ENCODE measurements at places on chromosomes 16 and 17.

DNA sequence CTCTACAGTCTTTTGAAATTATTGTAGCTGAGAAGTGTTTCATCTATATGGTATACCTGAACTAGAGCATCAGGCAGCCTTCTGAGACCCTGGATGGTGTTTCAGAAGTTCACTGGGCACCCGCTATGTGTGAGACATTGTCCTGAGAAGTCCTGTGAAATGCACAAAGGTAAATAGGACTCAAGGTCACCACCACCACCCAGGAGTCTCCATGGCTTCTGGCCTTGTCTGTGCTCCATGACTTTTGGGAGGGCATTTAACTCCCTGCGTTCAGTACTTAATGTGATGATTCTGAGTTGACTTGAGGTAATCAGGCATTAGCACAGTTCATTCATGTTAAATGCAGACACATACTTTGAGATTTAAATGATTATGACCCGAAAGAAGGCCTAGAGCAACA lies 1.1 kb downstream of the MLYCD start:
- no peak for DNase-seq

DNA sequence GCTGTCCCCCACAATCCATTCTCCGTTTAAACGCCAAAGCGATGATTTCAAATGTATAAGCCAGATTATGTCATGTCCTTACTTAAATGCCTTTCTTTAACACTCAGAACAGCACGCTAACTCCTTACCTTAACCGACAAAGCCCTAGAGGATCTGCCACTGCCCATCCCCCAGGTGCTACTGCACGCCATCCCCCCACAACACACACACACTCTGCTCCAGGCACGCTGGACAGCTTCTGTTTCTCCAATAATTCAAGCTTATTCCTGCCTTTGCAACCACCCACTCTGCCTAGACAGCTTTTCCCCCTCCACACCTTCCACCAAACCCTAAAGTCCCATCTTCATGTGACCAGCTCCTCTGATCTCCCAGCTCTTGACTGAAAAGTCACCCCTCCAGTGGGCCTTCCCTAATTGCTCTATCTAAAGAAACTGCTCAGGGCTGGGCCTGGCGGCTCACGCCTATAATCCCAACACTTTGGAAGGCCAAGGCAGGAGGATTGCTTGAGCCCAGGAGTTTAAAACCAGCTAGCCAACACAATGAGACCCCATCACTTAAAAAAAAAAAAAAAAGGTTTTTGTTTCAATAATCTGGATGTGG lies 38.9 kb upstream of the RPL38 start:
- no peak for DNase-seq

GRCh38 chr17:13646969-13647542 lies 45.3 kb upstream of the HS3ST3A1 start:
- peak; percentile 45 for DNase-seq

DNA sequence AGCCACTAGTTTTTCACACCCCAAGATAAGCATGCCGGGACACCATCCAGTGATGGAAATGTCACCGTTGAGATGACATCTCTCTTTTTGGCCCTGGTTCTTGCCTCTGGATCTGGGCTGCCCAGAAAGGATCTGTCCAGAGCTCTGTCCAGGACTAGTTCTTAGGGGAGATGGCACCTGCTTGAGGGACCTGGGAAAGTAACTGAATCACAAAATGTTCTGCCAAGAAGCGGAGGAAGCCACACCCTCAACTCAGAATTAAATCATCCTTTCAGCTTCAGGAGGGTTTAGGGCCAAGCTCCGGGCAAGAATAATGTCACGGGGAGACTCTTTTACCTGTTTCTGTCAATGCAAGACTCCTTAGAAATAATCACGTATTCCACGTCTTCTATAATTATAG lies 248.6 kb downstream of the MAF start:
- no peak for DNase-seq

GRCh38 chr16:82357237-82357636 lies 187.2 kb upstream of the MPHOSPH6 start:
- DNase-seq: no peak

DNA sequence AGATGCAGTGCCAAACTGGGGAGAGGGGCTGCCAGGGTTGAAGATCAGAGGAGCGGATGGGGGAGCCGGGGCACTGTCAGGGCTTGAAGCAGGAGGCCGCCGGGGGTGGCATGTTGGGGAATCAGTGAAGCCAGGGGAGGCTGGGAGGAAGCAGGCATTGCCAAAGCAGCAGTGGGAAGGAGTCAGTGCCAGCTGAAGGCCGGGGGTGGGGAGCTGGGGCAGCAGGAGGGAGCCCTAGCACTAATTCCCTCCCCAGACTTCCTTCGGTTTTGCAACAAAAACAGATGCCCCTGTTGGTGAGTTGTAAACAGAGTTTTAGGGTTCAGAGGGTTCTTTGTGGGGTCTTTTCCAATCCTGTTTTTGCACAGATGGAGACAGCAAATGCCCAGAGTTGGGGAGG lies 10.9 kb upstream of the TAC4 start:
- DNase-seq: no peak

DNA sequence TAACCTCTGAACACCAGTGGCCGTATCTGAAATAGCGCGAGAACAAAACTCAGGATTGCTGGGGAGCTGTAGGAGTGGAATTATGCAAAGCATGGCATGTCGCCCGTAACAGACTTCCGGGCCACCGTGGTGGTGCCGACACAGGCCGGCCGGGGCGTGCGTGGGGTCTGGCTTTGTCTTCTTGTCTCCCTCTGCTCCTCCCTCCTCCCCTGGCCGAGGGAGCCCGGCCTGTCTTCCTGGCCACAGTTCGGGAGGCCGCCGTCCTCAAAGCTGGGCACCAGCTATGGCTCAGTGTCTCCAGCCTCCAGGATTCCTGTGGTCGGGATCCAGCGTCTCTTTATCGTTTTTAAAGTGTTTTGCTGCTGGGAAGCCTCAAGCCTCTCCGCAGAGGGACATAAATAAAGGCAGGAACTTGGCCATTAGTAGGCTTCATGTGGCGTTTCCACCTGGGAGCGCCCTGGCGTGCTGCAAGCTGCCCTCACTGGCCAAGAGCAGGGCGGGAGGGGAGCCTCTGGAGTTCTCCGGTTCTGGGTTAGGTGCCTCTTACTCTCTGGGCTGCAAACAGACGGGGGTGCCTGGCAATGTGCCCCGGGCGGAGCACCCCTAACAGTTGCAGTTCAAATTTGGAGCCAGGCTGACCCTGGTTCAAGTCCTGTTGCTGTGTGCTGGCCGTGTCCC lies 22.0 kb upstream of the NPTX1 start:
- peak; percentile 64 for DNase-seq

All from femur (tissue), 1 donor.